Stimulated activated CD8-positive, alpha-beta memory T cell treated with anti-CD3 and anti-CD28 coated beads, Interleukin-7, amount 100 ng/mL, for 1 hour (primary cell): ENCODE measurements at places on chromosomes 16 and 17.

DNA sequence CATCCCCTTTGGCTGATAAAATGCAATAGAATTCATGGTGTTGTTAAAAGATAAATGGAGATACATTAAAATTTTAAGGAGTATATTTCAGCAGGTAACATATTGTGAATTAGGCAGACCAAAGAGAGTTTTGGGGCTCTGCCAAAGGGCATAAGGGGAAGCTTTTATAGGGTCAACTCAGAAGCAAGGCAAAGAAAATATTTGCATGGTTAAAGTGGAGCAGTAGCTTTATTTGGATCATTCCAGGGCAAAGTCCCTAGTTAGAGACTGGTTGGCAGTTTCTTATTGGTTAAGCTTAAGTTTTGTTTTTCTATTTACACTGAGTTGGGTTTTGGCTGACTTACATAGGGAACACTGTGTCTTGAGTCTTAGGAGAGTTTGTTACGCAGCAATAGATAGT is 75.1 kb upstream of the CA10 start:
- no peak for DNase-seq

GRCh38 chr17:14337596-14338079 is 36.8 kb downstream of the HS3ST3B1 start:
- no peak for DNase-seq

- no peak for DNase-seq
These were observed 40.8 kb upstream of the BPTF start for GRCh38 chr17:67784364-67785121.

DNA sequence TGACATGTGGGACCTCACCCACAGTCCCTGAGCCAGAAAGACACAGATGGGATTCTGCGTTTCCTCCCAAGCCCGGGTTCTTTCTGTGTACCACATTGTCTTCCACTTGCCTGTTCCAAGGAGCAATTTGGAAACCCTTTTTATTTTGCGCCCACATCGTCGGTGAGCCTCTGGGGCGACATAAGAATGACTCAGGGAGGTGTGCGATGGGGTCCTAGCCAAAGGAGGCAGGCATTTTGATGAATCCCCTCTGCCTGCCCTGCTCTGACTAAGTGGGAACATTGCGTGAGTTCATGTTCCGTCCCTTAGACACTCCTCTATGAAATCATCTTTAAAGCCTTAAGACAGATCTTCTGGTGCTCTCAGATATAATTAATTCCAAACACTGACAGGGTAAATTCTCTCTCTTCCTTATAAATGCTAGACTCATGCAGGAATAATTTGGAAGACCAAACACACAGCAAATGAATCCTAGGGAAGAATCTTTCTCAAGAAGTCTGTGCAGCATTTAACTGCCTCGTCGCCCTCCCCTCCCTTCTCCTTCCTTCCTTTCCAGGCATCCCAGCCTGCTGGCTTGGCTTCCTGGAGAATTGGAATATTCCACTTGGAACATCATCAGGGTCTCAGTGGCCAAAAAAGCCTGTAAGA is 52.7 kb upstream of the FOXF1 start:
- DNase-seq, result no peak

GRCh38 chr16:265002-265529 is 10.7 kb downstream of the RGS11 start:
- DNase-seq, result no peak

- no peak for DNase-seq
These were observed 9.1 kb downstream of the FOXK2 start for GRCh38 chr17:82528484-82529265.
